ENCODE measurements at places on chromosomes 7 and 10.

- no peak for DNase-seq
Observed at GRCh38 chr10:51700228-51700817, 928 bp upstream of the CSTF2T start.

DNA sequence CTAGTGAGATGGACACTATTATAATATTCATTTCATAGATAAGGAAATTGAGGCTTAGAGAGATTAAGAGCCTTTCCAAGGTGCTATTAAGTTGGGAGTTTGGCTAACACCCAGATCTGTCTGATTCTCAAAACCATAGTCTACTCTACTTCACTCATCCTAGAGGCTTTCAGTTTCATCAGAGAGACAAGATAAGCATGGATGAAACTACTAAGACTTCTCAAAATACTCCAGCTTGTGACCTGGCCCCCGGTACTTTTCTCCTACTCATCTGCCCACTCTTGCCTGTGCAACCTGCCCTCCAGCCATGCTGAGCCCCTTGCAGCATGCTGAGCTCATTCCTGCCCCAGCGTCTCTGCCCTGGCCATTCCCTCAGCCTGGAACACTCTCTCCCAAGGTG, 12.2 kb upstream of the SLC35B4 start:
- DNase-seq, result no peak

GRCh38 chr10:130017631-130018022, 53.6 kb upstream of the EBF3 start:
- no peak for DNase-seq

DNA sequence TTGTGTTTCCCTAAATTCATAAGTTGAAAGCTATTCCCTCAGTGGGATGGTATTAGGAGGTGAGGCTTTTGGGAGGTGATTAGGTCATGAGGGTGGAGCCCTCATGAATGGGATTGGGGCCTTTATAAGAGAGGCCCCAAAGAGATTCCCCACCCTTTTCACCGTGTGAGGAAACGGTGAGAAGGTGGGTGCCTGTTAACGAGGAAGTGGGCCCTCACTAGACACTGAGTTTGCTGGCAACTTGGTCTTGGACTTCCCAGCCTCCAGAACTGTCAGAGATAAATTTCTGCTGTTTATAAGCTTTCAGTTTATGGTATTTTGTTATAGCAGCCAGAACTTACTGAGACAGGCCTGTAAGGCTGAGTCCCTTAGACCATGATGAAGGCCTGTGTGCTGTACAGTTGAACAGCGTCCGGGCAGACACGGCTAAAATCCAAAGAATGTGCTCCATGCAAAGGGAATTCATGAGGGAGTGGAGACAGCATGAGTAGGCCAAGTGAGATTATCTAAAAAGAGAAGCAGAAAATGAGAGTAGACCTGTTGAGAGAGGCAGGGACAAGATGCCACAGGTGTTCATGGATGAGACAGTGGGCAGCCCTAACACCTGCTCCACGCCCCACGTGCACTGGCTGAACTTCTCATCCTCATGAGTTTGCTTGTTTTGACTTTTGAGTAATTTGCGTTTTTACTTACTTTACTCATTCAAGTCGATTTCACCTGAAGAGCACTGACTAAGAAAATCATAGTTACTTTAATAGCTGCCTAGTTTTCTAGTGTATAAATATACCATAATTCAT, 66.9 kb upstream of the SFMBT2 start:
- DNase-seq, result no peak

DNA sequence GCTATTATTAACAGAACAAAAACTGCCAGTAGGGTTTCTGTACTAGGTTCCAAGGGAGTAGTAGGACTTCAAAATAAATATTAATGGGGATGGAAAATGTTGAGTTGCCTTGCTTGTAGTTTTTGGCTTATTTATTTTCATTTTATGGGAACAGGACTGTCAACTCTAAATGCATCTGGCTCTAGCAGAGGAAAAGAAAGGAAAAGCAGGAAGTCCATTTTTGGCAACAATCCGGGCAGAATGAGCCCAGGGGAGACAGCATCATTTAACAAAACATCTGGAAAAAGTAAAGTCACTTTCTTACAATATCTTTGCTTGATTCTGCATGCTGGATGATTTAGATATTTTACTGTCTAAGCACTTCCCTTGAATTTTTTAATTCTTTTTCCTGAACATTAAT, 69.4 kb downstream of the NOC3L start:
- no peak for DNase-seq

DNA sequence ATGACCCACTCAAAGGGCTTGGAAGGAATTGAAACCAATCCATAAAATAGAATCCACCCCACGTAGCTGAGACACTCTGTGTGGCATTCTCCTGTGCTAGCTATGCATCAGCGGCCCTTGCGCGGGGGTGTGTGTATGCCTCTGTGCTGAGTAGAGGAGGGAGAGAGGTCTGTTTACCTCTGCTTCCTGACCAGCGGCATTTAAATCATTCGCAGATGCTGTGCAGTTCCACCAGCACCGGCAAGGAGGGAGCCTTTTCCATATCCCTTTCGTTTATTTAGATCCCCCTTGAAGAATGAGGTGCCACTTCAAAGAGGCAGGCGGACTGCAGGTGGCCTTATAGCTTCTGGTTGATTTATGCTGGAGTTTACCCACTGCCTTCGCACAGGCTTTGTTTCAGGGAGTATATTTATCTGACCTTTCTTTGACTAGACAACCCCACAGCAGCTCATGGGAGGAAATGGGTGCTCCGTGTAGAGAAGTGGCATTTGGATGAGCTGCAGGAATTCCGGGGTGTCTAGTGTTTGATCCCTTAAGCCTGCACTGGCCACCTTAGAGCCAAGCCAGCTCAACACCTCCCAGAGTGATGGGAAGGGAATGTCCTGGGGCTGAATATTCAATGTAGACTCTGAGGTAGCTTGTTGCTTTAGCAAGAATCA, 11.4 kb downstream of the C10orf53 start:
- DNase-seq, result no peak

DNA sequence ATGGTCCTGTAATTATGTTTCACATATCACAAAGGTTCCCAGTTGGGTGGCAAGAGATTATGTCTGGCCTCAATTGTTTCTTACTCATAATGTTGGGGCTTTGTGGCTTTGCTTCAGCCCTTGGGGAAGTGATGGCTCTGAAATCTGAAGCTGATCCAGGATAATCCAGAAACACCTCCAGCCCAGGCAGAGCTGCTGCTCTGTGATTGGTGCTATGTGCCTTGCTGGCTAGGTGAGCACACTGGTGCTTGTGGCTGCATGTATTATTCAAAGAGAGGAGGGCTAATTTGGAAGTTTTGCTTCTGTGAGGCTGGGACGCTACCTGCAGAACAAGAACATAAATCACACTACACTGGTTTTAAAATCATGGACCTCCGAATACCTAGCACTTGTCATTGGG, 346.6 kb upstream of the MGMT start:
- DNase-seq, result no peak

GRCh38 chr7:155477476-155477875, 19.5 kb downstream of the EN2 start:
- no peak for DNase-seq

DNA sequence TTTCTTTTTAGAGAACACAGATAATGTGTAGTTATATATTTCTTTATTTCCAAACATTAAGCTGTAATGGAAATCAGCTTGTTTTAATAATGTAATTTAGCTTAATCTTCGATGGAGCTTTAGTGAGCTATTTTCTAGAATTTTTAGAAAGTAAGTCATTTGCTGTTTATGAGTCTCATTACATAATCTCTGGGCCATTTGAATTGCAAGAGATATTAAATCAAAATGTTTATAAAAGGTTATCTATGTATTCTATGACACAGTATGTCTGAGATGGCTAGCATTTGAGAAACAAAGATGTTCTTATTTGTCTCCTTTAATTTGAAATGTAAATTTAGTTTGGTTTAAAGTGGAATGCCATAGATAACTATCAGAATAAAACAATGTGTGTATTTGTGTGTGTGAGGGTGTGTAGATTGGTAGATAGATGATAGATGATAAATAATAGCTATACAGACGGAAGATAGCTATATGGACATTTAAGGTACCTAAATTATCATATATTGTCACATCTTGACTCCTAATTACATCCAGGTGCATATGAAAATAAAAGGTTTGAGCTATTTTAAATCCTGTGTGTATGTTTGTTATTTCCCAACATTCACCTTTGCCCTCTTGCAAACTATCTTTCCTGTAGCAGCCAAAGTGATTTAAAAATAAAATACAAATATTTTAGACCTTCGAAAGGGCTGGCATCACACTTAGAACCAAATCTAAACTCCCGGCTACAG, 478.0 kb upstream of the KLF6 start:
- no peak for DNase-seq

GRCh38 chr7:148664324-148664723, 34.4 kb upstream of the CUL1 start:
- DNase-seq, result no peak

- peak; percentile 49 for DNase-seq
Observed at GRCh38 chr10:49761789-49762565, at the start of gene OGDHL. Gene OGDHL (minus strand): TSS chr10:49762323. CDS start chr10:49758592, 3,731 bp downstream.

DNA sequence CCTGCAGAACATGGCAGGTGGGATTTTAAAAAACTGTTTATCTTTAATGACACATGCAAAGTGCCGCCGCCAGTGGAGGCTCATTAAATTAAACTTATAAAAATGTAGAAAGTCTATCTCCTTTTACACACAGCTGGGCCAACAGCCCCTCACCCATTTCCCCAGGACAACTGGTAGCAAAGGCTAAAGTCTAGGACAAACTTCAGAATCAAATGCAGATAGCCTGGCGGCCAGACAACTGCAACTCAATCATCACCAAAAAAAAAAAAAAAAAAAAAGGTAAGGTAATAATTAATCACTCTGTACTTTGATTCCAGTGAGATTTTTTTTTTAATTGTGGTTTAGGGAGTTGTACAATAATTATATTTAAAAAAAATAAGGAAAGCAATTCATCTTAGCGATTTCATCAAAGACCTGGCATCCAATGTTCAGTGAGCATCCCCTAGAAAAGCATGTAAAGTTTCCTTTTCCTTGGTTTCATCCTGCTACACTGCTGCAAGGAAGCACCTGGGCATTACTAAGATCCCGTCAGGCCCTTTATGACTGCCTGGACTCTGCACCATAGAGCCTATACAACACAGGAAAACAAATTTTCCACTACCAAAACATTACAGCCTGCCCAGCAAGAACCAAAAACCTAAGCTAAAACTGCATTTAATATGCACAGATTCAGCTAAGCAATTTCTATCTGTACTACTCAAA, 98.5 kb downstream of the GRB10 start:
- DNase-seq, result no peak

DNA sequence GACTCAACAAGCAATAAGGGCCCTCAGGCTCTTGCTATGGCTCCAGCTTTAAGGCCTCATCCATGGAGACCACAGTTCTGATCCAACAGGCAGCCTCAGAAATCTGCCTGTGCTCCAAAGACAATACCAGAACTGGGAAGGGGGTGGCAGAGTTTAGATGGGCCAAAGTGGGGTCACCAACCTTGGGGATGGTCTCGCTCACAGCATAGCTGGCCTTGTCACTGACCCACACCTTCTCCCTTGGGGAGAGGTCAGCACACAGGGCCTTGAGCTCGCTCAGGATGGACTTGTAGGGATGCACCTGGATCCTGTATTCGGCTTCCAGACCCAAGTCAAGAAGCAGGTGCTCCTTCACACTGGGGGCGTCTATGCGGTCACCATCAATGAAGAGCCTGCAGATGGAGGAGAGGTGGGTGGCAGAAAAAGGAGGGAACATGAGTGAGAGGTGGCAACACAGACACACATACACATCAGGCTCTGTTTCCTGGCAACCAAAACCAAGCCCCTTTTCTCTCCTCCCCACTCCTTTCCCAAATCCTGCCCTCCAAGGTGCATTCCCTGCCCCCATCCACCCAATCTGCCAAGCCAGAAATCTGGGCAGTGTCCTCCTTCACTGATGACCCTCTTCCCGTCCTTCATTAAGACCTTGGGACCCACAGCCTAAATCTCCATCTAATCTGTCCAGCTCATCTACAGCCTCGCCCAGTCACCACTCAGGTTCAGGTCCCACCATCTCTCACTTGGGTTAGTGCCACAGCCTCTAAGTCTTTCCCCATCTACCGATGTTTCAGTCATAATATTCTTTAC, 40.9 kb downstream of the XPNPEP1 start:
- DNase-seq, result no peak

GRCh38 chr7:12800486-12800885, 113.1 kb downstream of the ARL4A start:
- no peak for DNase-seq

- peak; percentile 98 for DNase-seq
Observed at GRCh38 chr7:51123322-51124019, 193.1 kb downstream of the COBL start.

DNA sequence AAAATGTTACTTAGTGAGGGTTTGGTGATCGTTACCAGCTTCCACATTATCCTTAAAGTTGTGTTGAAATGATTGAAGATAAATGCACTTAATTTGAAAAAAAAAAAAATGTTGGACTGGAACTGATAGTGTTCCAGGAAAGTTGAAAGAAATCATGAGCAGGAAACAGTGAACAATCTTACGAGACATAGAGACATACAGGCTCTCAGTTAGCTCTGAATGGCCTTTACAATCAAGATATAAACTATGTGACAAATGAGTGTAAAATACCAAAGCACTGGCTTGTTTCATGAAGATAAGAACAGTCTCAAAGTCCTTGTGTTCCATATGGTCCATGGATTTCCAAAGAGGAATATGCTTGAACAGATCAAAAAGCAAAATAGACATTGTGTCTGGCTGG, 430.1 kb upstream of the ETV1 start:
- DNase-seq, result no peak

DNA sequence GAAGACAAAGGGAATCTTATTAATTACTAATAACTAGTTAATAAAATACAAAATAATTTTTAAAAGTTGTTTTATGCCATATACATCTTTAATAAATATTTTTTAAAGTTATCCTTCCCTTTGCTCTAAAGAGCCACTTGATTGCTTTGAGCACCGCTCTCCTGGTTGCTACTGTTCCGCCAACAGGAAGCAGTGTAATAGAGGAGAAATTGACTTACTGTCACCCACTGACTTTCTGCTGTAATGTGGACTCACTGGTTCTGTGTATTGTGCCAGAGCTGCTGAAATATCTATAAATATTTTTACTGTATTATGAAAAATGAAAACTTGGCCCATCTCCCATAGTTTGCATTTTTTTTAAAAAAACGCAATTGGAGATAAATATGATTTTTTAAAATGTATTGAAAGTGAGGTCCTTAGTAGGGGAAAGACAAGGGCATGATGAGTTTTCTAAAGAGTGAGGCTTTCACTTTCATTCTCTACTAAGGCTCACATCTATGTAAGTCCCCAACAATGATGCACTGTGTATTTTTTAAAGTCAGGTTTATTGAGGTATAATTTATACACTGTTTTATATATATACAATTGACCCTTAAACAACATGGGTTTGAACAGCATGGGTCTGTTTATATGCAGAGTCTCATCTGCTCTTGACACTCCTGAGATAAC, 100.5 kb downstream of the NPY start:
- DNase-seq, result no peak

Data from EL (cell line).